PC-3 (cell line): ENCODE measurements at places on chromosomes 13 and 19. TPM values are rescaled to one million over a fixed set of nuclear protein-coding genes. Genes with fewer than 3 reads are reported as not detected.
A peak's percentile ranks its signal among the peaks of the same experiment; 100 is the strongest.

Gene KLF1
- total RNA-seq: not detected in 2 replicates

GRCh38 chr13:47903836-47904235 lies 97.2 kb downstream of the SUCLA2 start:
- peak; percentile 26 for DNase-seq
- peak overlapping the region; percentile 62 for H3K4me3 ChIP-seq
- no peaks in the 10 kb centered on the region for H3K36me3 ChIP-seq
- H3K4me1 ChIP-seq: 0 out of 2 replicates have a peak, but pooled peaks cover 9% of the 10 kb centered on the region
- H3K27ac ChIP-seq: peak overlapping the region; percentile 53

GRCh38 chr19:799076-799881 lies 2.0 kb downstream of the PTBP1 start:
- peak; percentile 26 for DNase-seq
- H3K4me1 ChIP-seq: peaks cover 26% of the 10 kb centered on the region
- H3K27me3 ChIP-seq: no peaks in the 10 kb centered on the region
- peak overlapping the region; percentile 72 for H3K27ac ChIP-seq
- peak overlapping the region; percentile 88 for H3K4me3 ChIP-seq
- H3K36me3 ChIP-seq: peaks cover 58% of the 10 kb centered on the region

DNA sequence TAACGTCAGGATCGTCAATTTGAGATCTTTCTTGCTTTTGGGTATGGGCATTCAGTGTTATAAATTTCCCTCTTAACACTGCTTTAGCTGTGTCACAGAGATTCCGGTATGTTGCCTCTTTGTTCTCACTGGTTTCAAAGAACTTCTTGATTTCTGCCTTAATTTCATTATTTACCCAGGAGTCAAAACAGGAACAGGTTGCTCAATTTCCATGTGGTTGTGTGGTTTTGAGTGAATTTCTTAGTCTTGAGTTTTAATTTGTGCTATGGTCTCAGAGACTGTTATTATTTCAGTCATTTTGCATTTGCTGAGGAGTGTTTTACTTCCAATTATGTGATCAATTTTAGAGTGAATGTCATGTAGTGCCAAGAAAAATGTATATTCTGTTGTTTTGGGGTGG lies 153.1 kb downstream of the PCDH17 start:
- H3K27ac ChIP-seq: no peak overlapping the region
- H3K36me3 ChIP-seq: no peaks in the 10 kb centered on the region
- H3K4me1 ChIP-seq: no peaks in the 10 kb centered on the region
- DNase-seq: no peak

GRCh38 chr13:25929816-25930215 lies 122.0 kb downstream of the SHISA2 start:
- no peaks in the 10 kb centered on the region for H3K36me3 ChIP-seq
- no peak overlapping the region for H3K27ac ChIP-seq
- no peak overlapping the region for H3K4me3 ChIP-seq
- H3K4me1 ChIP-seq: no peaks in the 10 kb centered on the region
- no peaks in the 10 kb centered on the region for H3K27me3 ChIP-seq

Gene ZNF85
- total RNA-seq: 8.2 and 12.6 TPM in 2 replicates

DNA sequence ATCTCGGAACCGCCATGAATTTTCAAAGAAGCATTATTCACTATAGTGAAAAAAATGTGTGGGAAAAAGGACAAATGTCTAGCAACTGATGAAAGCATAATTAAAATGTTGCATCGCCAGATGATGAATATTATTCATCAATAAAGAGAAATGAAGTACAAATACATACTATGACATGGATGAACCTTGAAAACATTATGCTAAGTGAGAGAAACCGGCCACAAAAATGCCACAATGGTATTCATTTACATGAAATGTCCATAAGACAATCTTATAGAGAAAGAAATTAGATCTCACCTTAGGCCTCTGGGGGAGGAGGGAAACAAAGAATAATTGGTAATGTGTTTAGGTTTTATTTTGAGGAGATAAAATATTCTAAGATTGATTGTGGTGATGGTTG lies 645.0 kb downstream of the EFNB2 start:
- DNase-seq: no peak
- H3K4me1 ChIP-seq: no peaks in the 10 kb centered on the region
- H3K4me3 ChIP-seq: no peak overlapping the region
- H3K27ac ChIP-seq: no peak overlapping the region
- no peaks in the 10 kb centered on the region for H3K36me3 ChIP-seq

DNA sequence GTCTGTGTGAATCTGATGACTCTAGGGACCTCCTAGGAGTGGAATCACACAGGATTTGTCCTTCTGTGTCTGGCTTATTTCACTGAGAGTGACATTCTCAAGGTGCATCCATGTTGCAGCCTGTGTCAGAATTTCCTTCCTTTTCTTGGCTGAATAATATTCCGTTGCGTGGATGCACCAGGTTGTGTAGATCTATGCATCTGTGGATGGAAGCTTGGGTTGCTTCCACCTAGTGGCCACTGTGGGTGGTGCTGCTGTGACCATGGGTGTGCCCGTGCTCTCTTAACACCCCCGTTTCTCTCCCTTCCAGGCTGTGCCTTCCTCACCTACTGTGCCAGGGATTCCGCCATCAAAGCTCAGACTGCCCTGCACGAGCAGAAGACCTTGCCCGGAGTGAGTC lies 26.2 kb downstream of the CELF5 start:
- H3K27ac ChIP-seq: no peak overlapping the region
- peak; percentile 38 for DNase-seq
- no peaks in the 10 kb centered on the region for H3K36me3 ChIP-seq
- no peaks in the 10 kb centered on the region for H3K27me3 ChIP-seq
- H3K4me3 ChIP-seq: no peak overlapping the region
- H3K4me1 ChIP-seq: no peaks in the 10 kb centered on the region

DNA sequence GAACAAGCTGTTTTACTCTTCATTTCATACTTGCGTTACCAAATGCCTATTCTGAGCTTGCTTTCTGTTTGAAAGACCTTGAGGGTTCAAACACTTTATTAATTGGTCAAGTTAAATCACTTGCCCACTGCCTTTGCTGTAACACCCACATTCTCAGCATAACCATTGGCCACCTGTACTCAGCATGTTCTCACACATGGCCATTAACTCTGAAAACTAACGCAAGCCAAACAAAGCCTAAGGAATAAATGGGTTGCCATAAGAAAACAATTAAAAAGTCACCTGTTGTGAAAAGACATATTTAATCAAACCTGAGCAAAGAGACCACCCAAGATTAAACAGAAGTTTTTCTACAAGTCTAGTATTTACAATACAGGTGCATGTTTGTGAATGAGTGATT lies 517.2 kb upstream of the SPRY2 start:
- H3K27ac ChIP-seq: no peak overlapping the region
- no peaks in the 10 kb centered on the region for H3K4me1 ChIP-seq
- no peak overlapping the region for H3K4me3 ChIP-seq

- H3K4me1 ChIP-seq: peaks cover 10% of the 10 kb centered on the region
- DNase-seq: no peak
- H3K27ac ChIP-seq: no peak overlapping the region
- no peak overlapping the region for H3K4me3 ChIP-seq
- H3K36me3 ChIP-seq: no peaks in the 10 kb centered on the region
- no peaks in the 10 kb centered on the region for H3K27me3 ChIP-seq
Observed at GRCh38 chr13:40984668-40985366, 34.3 kb downstream of the ELF1 start.

DNA sequence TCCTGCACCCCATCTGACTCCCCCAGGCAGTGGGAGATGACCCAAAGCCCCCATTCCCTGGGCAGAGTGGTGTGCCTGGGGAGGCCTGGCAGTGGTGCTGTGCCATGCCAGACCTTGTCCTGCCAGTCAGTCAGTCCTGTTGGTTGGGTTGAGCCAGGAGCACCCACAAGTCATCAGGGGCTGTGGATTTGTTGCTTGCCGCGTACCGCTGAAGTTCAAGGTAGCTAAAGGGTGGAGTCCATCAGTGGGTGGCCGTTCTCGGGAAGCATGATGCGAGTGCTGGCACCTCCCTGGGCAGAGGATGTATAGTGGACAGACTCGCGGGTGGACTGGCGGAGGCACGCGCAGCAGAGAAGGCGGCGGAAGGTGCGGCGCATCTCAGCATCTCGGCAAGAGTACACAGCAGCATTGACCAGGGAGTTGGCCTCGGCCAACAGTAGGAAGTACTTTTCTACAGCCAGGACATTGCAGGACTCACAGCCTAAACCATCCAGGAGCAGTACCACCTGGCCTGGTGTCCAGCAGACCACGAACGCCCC lies 3.9 kb downstream of the LPAR2 start:
- H3K4me3 ChIP-seq: no peak overlapping the region
- H3K27ac ChIP-seq: no peak overlapping the region
- DNase-seq: no peak
- H3K36me3 ChIP-seq: no peaks in the 10 kb centered on the region; the same call in 1 of the 2 replicates

DNA sequence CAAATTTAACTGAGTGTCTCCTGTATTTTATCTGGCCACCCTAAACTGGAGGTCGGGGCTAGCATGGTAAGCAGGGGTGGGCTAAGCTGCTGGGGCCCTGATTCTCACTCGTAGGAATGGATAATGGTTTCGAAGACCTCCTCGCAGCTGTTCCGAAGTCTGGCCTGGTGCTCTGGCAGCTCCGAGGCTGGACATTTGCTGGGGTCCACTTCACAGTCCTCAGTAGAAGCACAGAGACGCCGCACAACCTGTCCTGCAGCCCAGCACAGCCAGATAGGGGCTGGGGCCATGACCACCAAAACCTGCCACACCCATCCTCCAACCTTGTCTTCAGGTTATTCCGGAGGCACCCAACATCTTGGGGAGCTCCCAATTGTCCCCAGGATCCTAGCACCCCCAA lies 6.2 kb upstream of the WIZ start:
- no peak overlapping the region for H3K4me3 ChIP-seq
- H3K4me1 ChIP-seq: peaks cover 16% of the 10 kb centered on the region; the same call in 1 of the 2 replicates
- H3K36me3 ChIP-seq: no peaks in the 10 kb centered on the region
- peaks cover 16% of the 10 kb centered on the region for H3K27me3 ChIP-seq
- no peak for DNase-seq

- H3K27me3 ChIP-seq: no peaks in the 10 kb centered on the region
- H3K4me3 ChIP-seq: no peak overlapping the region
- no peaks in the 10 kb centered on the region for H3K36me3 ChIP-seq
- no peaks in the 10 kb centered on the region for H3K4me1 ChIP-seq
- H3K27ac ChIP-seq: no peak overlapping the region
Observed at GRCh38 chr19:32130332-32130731, 215.1 kb upstream of the ZNF507 start.

GRCh38 chr19:589693-590395 lies at the start of gene HCN2:
TSS of gene HCN2 (plus strand) at chr19:589881. CDS start at chr19:589946, 65 bp downstream.
- peaks cover 10% of the 10 kb centered on the region for H3K4me1 ChIP-seq
- peaks cover 7% of the 10 kb centered on the region; the same call in 1 of the 2 replicates for H3K27me3 ChIP-seq
- no peak for DNase-seq
- no peaks in the 10 kb centered on the region for H3K36me3 ChIP-seq
- no peak within 1 kb of the TSS for H3K4me3 ChIP-seq

GRCh38 chr19:19064098-19064722 lies 416 bp downstream of the SLC25A42 start:
- DNase-seq: no peak
- H3K4me1 ChIP-seq: peaks cover 23% of the 10 kb centered on the region
- peak overlapping the region; percentile 71 for H3K4me3 ChIP-seq
- no peaks in the 10 kb centered on the region for H3K36me3 ChIP-seq
- no peak overlapping the region for H3K27ac ChIP-seq
- H3K27me3 ChIP-seq: no peaks in the 10 kb centered on the region

GRCh38 chr19:47375694-47376588 lies 26.8 kb downstream of the DHX34 start:
- peaks cover 4% of the 10 kb centered on the region; the same call in 1 of the 2 replicates for H3K36me3 ChIP-seq
- no peak overlapping the region for H3K4me3 ChIP-seq

DNA sequence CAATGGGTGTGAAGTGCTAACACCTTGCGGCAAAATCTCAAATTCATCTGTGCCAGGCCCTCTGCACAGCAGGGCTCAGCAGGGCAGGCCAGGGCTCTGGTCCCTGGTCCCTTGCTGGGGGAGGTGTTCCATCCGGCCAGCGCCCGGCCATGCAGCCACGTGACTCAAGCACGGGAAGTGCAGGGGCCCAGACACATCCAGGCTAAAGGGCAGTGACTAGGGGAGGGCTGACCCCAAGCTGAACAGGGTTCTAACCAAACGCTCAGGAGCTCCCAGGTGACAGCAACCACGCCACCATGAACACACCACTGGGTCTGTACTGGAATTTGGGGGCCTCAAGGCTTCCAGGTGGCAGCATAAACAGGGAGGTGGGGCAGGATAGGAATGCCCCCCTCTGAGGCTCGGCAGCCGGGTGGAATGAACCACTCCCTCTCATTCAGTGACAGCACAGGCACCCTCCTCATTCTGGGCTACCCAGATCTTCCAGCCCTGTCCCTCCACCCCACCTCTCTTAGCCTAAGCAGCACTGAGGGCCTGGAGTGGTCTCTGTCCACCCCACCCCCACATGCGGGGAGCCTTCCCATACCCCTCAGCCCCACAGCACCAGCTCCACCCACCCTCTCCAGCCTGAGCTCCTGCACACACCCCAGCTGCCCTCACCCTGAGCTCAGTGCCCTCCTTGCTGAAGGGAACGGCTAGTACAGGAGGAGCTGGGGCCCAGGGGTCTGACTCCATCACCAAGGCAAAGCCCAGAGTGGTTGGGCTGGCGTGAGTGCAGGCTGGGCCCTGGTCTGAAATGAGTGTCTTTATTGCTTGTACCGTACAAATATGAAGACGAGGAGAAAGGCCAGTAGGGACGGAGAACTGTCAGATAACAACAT lies 5.3 kb upstream of the CCNP start:
- DNase-seq: no peak
- no peak overlapping the region for H3K4me3 ChIP-seq
- no peaks in the 10 kb centered on the region for H3K36me3 ChIP-seq
- peaks cover 10% of the 10 kb centered on the region for H3K4me1 ChIP-seq
- no peaks in the 10 kb centered on the region for H3K27me3 ChIP-seq

Gene FPR1
- 0.46 and 0.55 TPM in 2 replicates for total RNA-seq

GRCh38 chr19:45901912-45902650 lies at the start of gene MYPOP:
TSS of gene MYPOP (minus strand) at chr19:45902613. CDS start at chr19:45901773, 840 bp downstream.
- no peak for DNase-seq
- H3K36me3 ChIP-seq: no peaks in the 10 kb centered on the region
- no peaks in the 10 kb centered on the region for H3K27me3 ChIP-seq
- H3K4me3 ChIP-seq: peak within 1 kb of the TSS; percentile 85
- peaks cover 11% of the 10 kb centered on the region for H3K4me1 ChIP-seq

Gene ZSCAN4
- total RNA-seq: not detected in 2 replicates

- H3K27me3 ChIP-seq: no peaks in the 10 kb centered on the region
- H3K27ac ChIP-seq: no peak overlapping the region
- no peaks in the 10 kb centered on the region for H3K36me3 ChIP-seq
- H3K4me3 ChIP-seq: no peak overlapping the region
Observed at GRCh38 chr19:40974633-40975037, 16.4 kb upstream of the CYP2B6 start.

GRCh38 chr13:77533875-77534788 lies 1.4 kb upstream of the SCEL start:
- no peaks in the 10 kb centered on the region for H3K27me3 ChIP-seq
- peak; percentile 50 for DNase-seq
- peaks cover 56% of the 10 kb centered on the region for H3K4me1 ChIP-seq

Gene SLC25A30
- 8.0 and 19.5 TPM in 2 replicates for total RNA-seq

GRCh38 chr13:46595136-46595884 lies 42.3 kb downstream of the LRCH1 start:
- no peak overlapping the region for H3K27ac ChIP-seq
- H3K4me3 ChIP-seq: no peak overlapping the region
- no peaks in the 10 kb centered on the region for H3K27me3 ChIP-seq
- H3K36me3 ChIP-seq: no peaks in the 10 kb centered on the region
- H3K4me1 ChIP-seq: peaks cover 16% of the 10 kb centered on the region

Gene OR7D2
- 0.07 TPM in 1 of 2 replicates, not detected in the other for total RNA-seq

Gene SYNE4
- total RNA-seq: 0.77 and 1.9 TPM in 2 replicates

- DNase-seq: peak; percentile 42
- H3K36me3 ChIP-seq: no peaks in the 10 kb centered on the region
- H3K4me1 ChIP-seq: no peaks in the 10 kb centered on the region
- H3K27ac ChIP-seq: no peak overlapping the region
- no peak overlapping the region for H3K4me3 ChIP-seq
- H3K27me3 ChIP-seq: peaks cover 39% of the 10 kb centered on the region
Observed at GRCh38 chr13:27868641-27869435, 51.0 kb upstream of the PDX1 start.
